DMS79 (cell line): ENCODE measurements at places on chromosomes 2 and 18.

- no peak for DNase-seq
Observed at GRCh38 chr2:190860985-190861680, 19.5 kb upstream of the GLS start.

DNA sequence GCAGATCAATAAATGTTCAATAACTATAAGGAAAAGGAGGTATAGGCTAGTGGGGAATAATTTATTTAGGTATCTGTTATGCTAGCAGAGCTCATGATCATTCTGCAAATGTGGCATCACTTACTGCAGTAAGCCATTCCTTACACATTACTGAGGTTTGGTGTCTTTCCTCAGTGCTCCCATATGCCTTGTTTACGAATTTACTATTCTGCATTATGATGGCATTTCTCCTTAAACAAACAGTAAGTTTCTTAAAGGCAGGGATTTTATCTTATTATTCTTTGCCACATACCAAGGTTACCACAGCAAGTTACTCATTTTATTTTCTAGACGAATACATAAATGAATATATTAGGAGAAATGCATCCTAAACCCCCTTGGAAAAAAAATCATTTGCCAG lies 88.4 kb downstream of the DSEL start:
- no peak for DNase-seq

DNA sequence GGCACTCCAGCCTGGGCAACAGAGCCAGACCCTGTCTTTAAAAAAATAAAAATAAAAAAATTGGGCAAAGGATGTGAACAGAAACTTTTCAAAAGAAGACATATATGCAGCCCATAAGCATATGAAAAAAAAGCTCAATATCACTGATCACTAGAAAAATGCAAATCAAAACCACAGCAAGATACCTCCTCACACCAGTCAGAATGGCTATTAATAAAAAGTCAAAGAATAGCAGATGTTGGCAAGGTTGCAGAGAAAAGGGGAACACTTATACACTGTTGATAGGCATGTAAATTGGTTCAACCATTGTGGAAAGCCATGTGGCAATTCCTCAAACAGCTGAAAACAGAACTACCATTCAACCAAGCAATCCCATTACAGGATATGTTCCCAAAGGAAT lies 204.1 kb upstream of the SRD5A2 start:
- no peak for DNase-seq

DNA sequence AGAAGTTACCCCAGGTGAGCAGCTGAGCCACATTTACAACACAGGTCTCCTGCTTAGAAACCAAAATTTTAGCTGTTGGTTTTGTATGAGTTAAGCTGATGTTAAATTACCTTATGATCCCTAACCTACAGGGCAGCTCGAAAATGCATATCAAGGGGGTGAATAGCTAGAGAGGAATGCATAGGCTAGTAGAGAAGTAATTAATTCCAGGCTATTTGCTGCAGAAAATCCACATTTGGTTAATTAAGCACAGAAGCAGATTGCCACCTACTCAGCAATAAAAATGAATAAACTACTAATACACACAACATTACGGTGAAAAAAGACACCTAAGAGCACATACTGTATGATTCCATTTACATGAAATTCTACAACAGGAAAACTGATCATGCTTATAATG lies 91.4 kb downstream of the OSBPL1A start:
- DNase-seq, result no peak

DNA sequence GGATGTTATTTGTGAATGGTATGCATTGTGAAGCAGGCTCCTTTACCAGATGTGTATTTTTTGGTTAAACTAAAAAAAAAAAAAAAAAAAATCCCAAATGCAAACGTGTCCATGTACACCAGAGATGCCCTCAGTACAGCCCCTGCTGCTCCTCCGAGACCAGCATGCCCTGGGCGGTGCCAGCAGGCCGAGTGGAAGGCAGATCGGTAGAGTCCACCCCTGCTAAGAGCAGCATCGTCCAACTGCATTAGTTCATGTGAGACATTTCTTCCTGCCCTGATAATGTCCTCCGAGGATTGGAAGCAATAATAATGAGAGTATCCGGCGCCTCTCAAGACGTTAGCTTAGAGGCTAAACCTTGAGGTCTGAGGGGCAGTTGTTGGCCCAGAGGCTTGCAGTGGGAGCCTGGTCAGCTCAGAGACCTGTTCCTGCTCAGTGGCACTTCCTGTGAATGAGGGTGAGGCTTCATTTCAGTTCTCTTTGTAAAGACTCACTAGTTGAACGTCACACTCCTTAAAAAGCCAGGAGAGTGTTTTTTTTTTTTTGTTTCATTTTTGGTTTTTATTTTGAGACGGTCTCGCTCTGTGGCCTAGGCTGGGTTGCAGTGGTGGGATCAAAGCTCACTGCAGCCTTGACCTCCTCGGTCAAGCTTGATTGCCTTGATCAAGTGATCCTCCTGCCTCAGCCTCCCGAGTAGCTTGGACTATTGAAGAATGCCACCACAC lies 5.6 kb downstream of the SLC66A3 start:
- DNase-seq, result no peak

DNA sequence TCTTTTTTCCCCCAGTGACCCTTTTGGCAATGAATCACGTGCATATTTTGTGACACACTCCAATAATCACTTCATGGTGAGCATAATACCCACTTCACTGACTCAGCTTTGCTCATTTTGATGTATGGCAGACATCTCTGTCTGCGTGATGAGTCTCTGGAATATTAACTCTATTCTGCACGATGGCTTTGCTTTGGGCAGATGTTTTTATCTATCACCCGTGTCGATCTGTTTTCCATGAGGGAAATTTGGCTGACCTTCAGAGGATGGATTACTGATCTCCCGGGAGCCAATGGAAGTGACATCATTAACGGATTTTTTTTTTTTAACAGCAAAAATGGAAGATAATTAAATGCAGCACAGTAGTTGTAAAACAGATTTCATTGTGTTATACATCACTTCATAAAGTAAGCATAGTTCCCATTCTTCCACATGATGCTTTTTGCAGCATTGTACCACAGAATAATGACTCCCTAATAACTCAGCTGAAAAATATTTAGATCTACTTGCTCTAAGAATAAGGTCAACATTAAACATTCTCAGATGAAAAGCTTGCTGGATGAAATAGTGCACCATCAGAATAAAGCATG lies 29.8 kb downstream of the CDC42EP3 start:
- DNase-seq, result no peak
